Activated CD8-positive, alpha-beta T cell treated with anti-CD3 and anti-CD28 coated beads for 36 hours (primary cell): ENCODE measurements at places on chromosomes 6 and 20.
A peak's percentile ranks its signal among the peaks of the same experiment; 100 is the strongest.

DNA sequence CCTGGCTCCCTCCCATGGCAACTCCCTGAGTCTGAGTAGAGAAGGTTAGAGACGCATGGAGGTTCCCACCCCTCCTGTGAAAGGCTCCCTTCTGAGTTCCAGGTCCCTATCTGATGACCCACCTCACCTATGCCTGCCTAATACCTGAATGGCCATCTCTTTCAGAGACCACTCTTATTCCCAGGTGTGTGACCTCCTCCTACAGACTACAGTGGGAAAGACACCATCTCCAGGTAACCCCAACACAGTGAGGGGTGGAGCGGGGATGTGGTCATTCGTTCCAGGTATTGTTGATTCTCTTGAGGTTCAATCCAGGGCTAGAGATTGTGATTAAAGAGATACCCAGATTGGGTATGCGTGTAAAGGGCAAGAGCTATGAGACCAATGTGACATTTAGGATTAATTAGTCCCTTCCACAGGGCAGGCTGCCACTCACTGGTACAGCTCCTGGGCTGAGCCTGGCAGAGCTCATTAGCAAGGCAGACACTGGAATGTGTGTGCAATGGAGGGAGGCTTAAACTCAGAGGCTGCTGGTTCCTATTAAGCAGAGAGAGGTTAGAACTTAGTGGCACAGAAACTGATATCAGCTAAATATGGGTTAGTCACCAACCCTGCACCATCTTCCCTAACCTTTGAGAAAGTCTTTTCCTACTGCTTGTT is 46.5 kb upstream of the IER3 start:
- DNase-seq, result no peak

DNA sequence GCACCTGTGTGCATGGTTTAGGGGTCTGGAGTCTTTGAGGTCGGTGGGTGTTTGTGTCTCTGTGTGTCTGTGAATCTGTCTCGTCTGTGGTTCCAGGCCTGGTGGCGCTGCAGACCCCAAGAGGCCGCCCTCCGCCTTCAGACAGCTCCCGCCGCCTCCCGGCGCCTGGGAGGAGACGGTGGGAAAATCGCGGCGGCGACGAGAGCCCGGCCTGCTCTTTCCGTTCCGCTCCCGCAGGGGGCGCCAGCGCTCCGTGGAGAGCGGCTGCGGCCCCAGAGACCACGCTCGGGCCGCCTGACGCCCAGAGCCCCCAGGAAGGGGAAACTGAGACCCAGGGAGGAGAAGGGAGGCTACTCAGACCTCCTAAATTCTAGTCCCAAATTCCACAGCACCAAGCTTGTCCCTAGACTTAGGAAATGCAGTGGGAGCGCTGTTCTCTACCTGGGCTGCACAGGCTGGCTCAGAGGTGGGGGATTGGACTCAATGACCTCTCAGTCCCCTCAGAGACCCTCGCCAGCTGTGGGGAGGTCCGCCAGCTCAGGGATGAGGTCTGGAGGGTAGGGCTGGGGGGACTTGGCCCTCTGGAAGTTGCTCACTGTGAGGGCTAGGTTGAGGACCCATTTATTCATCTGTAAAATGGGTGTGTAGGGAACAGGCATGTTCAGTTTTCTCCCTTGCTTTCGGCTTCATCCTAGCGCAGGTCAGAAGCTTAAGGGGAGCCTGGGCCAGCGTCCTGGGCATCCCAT is 36.9 kb upstream of the BLCAP start:
- DNase-seq, result peak; percentile 43

- no peak for DNase-seq
Observed at GRCh38 chr6:166774770-166775169, 147.7 kb upstream of the RPS6KA2 start.

- DNase-seq, result no peak
Observed at GRCh38 chr6:117459204-117459944, 23.1 kb upstream of the DCBLD1 start.

GRCh38 chr6:43091436-43091991 is 15.4 kb downstream of the PTK7 start:
- DNase-seq, result no peak

DNA sequence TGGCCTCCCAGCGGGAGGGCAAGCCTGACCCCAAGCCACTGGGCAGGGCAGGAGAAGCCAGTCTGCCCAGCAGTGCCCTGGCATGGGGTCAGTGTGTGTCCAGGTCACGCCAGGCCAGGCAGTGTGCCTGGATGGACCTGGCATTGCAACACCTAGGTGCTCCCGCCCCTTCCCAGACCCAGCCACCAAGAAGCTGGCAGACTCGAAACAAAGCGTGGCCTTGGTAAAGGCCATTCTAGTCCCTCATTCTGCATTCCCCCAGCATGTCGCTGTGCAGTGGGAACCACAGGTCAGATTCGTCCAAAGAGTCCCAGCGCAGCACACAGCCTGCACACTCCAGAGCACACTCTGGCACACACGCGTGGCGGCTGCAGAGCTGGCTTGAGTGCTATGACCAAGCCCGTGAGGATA is 19.3 kb upstream of the APMAP start:
- no peak for DNase-seq

DNA sequence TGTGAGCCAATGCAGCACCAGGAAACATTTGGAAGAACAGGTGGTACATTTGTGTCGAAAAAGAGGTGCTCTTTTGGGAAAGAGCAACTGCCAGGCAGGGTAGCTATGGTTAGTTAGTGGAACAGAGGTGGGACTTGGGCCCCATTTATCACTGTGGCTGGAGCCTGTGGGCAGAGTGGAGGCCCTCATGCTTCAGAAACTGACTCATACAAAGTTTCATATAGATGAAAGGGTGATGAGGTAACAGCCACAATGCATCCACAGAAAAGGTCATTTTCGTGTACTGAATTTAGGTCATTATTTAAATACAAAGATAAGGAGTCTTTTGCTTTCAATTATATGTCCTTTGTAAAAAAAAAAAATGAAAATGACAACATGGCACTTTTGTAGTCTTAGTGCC is 76.4 kb upstream of the HS3ST5 start:
- DNase-seq, result peak; percentile 28

- no peak for DNase-seq
Observed at GRCh38 chr20:48841875-48842529, 14.2 kb upstream of the PREX1 start.

- no peak for DNase-seq
Observed at GRCh38 chr6:48641544-48641943, 530.5 kb upstream of the PTCHD4 start.

GRCh38 chr20:11791316-11791715 is 126.4 kb upstream of the BTBD3 start:
- DNase-seq, result no peak

DNA sequence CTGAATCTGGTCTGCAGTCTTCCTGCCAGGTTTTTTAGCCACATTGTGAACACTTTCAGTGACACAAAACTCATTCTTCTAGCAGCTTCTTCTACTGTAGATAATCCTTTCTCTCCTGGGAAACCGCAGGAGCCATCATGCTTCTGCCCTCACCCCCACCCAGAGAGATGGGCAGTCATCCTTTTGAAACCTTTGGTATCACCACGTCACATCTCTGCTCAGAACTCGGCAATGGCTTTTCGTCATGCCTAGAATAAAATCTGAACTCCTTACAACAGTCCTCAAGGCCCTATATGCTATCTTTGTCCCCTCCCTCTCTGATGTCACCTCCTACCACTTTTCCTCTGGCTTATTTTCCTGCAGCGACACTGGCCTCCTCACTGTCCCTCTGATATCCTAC is 46.4 kb upstream of the ZNFX1 start:
- DNase-seq, result no peak

DNA sequence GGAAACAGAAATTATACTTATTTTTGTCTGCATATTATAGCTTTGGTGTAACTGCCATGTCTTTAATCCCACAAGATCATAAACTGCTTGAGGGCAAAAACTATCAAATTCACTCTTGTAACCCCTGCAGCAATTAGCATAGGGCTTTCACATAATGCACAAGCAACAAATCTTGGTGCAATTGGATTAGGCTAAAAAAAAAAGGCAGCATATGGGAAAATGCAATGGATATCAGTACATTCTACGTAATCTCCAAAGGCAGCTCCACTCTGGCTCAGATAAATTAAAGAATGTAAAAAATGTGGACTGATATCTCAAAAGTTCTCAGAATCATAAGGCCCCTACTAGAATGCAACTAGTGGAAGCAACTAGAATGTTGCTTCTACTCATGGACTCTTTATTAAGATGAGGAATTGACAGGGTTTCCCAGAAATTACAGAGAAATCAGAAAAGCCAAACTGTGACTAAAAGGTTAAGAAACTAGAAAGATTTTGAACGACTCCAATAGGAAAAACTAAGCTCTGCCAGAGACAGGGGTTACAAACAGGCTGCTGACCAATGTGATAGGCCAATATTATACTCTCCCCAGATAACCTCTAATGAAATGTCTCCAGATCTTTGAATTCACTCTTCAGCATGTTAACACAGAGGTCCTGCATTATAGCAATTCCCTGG is 55.0 kb downstream of the FILIP1 start:
- no peak for DNase-seq

- peak; percentile 45 for DNase-seq
Observed at GRCh38 chr20:38304845-38305447, 990 bp downstream of the BPI start.

DNA sequence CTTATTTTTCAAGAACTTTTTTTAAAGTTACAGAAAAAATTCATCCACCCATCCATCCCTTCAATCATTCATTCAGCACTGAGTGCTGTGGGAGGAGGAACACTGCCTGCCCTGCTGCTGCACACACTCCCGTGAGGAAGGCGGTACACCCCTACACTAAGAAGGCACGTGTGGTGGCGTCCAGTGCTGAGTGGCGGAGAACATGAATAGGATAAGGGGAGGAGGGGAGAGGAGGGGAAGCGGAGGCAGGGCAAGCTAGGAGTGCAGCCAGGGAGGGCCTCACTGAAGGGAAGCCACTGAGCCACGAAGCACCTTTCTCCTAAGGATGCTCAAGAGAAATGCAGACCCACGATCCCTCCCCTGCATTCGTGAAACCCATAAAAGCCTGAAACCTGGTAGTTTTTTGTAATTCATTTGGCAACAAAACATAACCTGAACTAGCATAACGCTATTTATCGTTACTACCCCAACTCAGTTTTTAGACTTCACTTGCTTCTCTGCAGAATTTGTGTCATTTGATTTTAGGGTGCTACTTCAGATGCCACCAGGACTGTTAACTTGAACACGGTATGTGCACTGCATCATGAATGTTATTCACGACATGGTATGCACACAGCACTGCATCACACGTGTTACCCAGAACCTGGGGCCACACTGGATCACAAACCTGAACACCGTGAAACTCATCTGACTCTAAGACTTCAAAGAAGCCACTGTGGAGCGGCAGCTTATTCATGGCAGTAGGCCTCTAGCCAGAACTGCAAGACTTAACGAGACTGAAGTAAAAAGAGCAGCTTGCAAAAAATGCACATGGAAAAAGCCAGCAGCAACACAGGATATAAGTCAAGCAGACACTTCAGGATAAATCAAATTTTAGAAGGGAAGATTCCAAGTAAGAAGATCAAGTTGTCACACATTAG is 3.5 kb downstream of the RNASET2 start:
- peak; percentile 20 for DNase-seq

DNA sequence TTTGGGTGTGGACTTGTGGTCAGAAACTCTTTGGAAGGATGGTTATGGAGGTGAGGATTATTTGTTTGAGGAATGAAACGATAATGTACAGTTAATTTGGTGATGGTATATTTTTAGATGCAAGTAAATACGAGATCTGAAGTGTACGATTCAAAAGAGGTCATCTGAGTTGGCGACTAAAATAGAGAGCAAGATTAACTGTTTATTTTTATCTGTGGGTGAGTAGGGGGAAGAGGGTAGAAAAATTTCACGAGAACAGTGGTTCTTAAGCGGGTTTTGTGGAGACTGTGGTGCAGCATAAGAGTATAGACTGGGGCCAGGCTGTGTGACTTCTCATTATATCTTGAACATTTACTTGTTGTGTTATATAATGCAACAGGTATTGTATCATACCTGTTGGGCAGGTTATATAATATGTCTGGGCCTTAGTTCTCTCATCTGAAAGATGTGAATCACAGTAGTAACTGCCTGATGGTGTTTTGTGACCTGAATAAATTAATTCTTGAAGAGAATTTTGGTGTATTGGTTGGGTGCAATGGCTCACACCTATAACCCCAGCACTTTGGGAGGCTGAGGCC is 171.2 kb downstream of the JARID2 start:
- no peak for DNase-seq

DNA sequence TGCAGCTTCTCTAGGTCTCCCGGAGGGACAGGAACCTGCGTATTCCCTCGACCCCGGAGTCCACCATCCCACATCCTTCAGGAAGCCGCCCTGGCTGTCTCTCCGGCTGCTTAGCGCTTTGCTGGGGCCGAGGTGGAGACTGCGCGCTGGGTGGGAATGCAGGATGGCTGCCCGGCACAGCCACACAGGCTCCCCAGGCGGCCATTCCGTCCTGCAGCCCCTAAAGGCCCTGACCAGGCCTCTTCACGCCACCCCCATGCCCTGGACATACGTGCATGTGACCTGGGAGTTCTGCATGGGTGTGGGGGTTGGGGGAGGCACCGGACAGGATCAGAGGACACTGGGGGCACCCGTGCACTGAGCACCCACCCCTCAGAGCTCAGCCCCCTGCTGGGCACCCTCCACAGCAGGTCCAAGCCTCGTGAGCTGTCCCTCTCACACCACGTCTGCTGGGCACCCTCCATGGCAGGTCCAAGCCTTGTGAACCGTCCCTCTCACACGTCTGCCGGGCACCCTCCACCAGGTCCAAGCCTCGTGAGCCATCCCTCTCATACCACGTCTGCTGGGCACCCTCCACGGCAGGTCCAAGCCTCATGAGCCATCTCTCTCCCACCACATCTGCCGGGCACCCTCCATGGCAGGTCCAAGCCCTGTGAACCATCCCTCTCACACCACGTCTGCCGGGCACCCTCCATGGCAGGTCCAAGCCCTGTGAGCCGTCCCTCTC is 40.4 kb upstream of the CHRNA4 start:
- DNase-seq, result no peak

DNA sequence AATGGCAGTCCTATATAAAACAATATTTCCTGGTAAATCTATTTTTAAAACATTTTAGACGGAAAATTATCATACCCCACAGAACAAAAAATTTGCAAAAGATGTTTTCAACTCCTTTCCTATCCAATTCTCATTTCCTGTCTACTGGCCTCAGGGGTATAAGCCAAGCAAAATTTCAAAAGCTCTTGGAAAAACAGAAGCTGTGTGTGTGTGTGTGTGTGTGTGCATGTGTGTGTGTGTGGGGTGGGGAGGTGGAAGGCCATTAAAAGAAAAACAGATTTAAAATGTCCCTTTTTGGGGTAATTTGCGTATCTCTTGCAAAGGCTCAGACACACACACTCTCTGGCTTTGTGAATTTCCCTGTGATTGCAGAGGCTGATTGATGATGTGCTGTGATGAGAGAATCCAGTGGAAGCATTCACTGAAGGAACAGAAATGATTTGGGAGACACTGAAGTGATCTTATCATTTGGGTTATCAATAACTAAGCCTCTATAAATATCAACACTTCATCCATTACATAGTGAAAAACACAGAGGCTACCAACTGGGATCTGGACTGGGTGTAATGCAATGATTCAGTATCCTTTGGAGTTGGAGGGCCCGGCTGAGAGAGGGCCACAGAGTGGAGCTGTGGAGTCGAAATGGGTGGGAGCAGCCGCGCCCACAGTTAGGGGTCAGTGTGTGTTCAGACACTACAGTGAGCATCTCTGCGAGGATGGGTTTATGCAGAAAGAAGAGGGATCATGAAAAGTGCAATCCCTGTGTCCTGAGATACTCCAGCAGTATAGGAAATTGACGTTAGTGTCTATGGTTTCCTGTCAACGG is 106.8 kb upstream of the PREP start:
- no peak for DNase-seq
